ENCODE measurements at places on chromosomes 6 and 20.

GRCh38 chr6:80543598-80544222 is 437.2 kb downstream of the BCKDHB start:
- DNase-seq: peak; percentile 28

GRCh38 chr6:70997379-70997778 is 40.5 kb upstream of the B3GAT2 start:
- no peak for DNase-seq

- DNase-seq: no peak
These were observed 1.9 kb downstream of the PPP1R18 start for GRCh38 chr6:30684386-30685156.

DNA sequence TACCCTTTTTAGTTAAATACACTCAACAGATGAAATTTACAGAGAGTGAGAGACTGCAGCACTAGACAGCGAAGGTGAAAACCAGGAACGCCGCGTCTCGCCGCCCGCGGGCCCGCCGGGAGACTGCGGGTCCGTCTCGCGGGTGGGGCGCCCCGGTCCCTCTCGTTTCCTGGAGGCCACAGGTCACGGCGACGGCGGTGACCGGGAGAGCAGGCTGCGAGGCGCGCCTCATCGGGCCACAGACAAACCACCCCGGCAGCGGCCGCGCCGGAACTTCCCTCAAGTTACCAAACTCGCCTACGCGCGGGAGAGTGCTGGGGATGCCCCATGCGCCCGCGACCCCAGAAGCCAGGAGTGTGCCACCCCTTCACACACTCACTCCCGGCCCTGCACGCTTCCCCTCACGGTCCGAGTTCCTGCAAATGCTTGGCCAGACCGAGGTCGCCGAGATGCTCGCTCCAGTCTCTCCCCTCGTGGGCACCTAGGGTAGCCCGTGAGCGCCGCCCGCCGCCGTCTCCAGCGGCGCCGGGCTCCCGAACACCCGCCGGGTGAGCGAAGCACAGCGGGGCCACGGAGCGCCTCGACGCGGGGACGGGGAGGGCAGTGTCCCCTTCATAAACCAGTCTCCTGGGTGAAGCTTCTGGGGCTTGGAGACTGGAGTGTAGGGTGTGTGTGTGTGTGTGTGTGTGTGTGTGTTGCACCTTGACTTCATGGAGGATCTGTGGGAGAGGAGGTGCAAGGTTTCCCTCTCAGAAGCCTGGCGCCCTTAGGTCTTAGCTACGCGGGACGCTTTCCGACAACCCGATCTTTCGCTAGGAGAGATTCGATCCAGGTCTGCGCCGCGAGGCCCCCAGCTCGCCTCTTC is 1.4 kb downstream of the BACH2 start:
- peak; percentile 48 for DNase-seq

DNA sequence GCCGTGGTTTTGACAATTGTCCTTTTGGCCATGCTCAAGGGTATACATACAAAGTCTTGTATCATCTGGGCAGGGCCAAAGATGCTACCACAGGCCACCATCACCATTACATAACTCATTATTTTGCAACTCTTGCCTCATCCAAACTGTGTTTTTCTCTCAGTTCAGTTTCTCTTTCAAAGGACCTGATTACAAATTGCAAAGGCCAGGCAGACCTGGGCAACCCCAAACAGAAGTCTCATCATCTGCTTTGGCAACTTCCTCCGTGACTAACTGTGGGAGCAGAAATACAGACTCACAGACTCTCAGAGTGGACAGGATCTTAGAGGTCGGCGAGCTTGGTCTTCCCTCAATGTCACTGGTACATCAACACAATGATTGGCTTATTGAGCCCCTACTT is 117.8 kb upstream of the NEDD9 start:
- DNase-seq: no peak

- no peak for DNase-seq
These were observed 1.6 kb upstream of the ADIG start for GRCh38 chr20:38579219-38579910.

- DNase-seq: peak; percentile 82
These were observed 92.1 kb downstream of the CDH26 start for GRCh38 chr20:60050193-60050947.

DNA sequence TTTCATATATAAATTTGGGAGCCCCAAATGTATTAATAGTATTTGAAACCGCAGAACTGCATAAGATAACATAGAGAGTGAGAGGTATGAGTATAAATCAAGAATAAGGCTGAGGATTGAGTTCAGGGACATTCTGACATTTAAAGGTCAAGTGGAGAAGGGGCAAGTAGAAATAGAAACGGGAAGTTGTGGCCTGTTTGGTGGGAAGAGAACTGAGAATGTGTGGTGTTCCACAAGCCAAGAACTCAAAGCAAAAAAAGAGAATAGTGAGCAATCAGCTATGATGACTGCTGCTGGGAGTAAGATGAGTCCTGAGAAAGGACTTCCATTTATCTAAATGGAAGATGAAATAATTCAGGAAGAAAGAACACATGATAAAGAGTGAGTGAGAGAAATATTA is 418.4 kb downstream of the CD109 start:
- no peak for DNase-seq

DNA sequence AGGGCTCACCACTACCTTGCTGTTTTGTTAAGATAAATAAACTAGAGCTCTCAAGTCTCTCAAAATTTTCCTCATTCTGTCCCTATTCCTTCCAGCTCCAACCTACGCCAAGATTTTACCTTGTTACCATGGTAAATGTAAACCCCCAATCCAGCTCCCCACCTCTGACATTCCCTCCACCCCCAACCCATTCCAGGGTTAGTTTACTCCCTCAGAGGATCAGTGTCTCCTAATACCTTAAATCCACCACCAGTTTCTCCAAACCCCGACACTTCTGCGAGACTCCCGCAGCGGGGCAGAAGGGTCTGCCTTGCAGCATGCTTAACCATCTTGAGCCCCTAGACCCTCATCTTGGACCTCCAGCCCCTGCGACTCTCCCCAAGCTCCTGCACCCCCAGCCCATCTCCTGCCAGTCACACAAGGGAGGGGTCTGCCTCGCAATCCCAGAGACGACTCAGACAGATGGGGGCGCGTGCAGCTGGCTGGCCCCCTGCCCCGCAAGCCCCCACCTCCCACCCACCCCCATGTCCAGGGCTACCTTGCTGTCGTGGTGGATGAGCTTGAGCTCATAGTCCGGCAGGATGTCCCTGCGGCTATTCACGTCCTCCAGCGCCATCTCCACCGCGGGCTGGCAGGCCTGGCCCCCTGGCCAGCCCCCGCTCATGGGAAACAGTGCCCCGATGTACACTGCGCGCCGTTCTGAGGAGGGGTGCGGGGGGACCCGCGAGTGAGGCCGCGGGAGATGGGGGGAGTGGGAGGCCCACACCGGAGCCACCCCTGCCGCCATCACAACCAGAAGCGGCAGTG is 5.8 kb downstream of the GABBR1 start:
- DNase-seq: no peak

GRCh38 chr6:3045777-3046176 is 22.5 kb upstream of the RIPK1 start:
- no peak for DNase-seq

GRCh38 chr6:62119401-62119800 is 166.6 kb downstream of the KHDRBS2 start:
- DNase-seq: no peak

GRCh38 chr6:150830439-150831165 is 34.9 kb upstream of the MTHFD1L start:
- no peak for DNase-seq

GRCh38 chr20:38872491-38873049 is 53.6 kb upstream of the FAM83D start:
- no peak for DNase-seq

- no peak for DNase-seq
These were observed 365.7 kb downstream of the MAFB start for GRCh38 chr20:40323361-40323794.

- peak; percentile 82 for DNase-seq
These were observed 10.4 kb upstream of the GCNT2 start for GRCh38 chr6:10510592-10511367.

DNA sequence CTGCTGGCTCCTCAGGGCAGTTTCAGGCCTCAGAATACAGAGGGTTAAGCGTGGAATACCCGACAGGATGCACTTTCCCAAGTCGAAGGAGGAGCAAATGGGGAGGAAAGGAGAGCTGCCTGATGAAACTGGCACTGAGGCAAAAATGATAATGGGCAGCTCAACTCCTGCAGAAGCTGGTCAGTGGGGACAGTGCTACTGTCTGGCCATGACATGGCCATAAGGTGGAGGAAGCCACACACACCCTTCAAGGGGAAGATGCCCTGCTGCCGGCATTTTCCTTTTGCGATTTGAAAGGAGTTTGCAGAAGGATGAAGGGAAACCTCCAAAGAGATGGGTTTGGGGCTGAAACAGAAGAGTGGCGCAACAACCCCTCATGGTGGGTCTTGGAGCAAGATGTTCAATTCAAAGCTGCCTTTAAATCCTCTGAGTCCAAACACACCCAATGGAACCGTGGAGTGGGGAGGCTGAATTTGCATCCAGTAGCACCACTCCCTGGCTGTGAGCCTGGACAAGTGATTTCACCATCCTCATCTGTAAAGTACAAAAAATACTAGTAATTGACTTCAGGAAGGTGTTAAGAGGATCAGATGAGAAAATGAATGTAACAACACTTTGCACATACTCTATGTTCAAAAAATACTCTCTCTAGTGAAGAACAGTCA is 3.2 kb downstream of the ADIG start:
- DNase-seq: no peak

DNA sequence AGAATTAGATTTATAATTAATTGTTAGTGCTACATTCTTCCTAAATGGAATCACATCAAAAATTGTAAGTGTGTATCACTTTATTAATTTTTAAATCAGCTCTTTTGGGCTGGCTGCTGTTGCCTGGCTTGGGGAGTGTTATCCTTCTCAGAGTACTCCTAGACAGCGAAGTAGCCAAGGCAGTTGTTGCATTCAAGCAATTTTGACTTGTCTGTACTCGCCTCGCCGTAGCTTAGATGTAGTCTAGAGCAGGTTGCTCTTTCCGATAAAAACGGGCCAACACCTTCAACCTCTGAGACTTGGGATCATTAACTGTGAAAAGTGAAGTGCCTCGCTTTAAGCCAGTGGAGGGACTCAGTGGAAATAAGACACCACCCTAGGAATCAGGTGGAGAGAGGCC is 151.3 kb downstream of the FARS2 start:
- no peak for DNase-seq

DNA sequence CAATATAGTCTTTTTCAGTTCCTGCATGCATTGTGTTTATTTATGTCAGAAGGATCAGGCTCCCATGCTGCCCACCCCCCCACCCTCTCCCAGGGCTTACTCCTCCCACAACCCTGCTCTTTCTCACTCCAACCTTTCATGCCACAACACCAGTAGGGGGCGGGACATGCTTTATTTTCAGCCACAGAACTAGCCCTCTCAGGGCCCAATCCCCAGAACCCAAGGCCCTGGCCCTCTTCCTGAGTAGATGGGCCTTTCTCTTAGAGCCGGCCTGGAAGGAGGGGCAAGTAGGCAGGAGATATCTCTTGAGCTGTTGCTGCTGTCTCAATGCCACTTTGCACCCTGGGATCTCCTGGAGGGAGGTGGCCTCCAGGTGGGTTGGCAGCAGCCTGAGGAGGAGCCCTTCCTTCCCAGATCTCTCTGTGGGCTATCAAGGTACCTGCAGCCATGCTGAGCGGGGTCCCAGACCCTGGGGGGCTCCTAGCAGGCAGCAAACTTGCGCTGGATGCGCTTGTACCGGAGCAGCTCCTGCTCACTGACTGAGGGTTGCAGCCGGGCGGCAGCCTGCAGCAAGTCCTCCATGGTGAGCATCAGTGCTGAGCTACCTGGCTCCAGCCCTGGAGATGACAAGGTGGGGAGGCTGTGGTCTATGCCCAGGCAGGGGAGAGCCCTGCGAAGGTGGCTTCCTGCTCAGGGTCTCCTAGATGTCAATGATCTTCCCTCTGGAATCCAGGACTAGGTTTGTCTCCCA is 3.5 kb downstream of the GNMT start:
- DNase-seq: peak; percentile 96
